Panc1 (cell line): ENCODE measurements at places on chromosomes 3 and 15. TPM values are rescaled to one million over a fixed set of nuclear protein-coding genes. Genes with fewer than 3 reads are reported as not detected.

DZIP3 gene
- total RNA-seq, result 30.9 TPM

- no peaks in the 10 kb centered on the region for H3K4me1 ChIP-seq
- no peak for DNase-seq
- H3K36me3 ChIP-seq, result no peaks in the 10 kb centered on the region
- H3K27me3 ChIP-seq, result no peaks in the 10 kb centered on the region
- no peak overlapping the region for H3K4me3 ChIP-seq
These were observed 543.5 kb downstream of the GABRG3 start for GRCh38 chr15:27514526-27514925.

ARGFX gene
- total RNA-seq, result not detected

DNA sequence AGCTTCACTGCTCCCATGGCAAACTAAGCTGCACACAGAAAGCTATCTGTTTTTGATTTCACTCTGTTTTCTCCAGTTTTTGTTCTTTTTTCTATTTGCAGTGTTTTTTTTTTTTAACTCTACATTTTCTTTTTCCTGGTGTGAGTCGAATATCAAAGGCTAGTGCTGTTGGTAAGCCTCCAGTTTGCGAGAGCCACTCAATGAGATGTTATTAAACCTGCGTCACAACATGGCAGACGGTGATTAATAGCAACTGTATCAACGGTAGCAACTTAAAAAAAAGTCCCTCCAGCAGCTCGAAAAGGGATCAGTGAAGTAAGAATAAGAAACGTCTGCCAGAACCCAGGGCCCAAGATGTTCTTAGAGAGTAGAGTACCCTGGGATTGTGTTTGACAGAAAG, 84.1 kb downstream of the MEIS2 start:
- DNase-seq, result no peak
- peaks cover 5% of the 10 kb centered on the region; the same call in 1 of the 2 replicates for H3K4me1 ChIP-seq
- H3K27me3 ChIP-seq, result no peaks in the 10 kb centered on the region
- no peaks in the 10 kb centered on the region for H3K36me3 ChIP-seq
- H3K4me3 ChIP-seq, result no peak overlapping the region
- H3K27ac ChIP-seq, result no peak overlapping the region

SERPINI2 gene
- not detected for total RNA-seq
